ENCODE measurements at places on chromosomes 13 and 19. TPM values are rescaled to one million over a fixed set of nuclear protein-coding genes. Genes with fewer than 3 reads are reported as not detected.
A peak's percentile ranks its signal among the peaks of the same experiment; 100 is the strongest.

DNA sequence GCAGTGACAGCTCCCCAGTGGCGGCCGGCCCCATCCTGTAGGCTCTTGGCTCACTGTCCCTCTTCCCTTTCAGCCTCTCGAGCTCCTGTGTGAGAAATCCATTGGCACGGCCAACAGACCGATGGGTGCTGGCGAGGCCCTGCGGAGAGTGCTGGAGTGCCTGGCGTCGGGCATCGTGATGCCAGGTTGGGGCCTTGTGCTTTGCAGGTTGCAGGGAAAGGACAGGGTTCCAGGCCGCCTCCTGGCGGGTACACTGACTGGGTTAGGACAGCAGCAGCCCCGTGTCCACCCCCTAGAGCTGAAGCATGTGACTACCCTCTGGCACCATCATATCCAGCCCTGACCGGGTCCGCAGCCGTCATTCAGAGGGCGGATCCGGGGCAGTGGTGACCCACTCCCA, 21.5 kb upstream of the QTRT1 start:
- no peak for DNase-seq
- no peak overlapping the region for H3K27ac ChIP-seq
- H3K36me3 ChIP-seq = peaks cover 89% of the 10 kb centered on the region
- H3K4me1 ChIP-seq = peaks cover 6% of the 10 kb centered on the region

The PLIN4 gene
- total RNA-seq = 12.4 TPM

- no peaks in the 10 kb centered on the region for H3K36me3 ChIP-seq
- H3K4me1 ChIP-seq = peaks cover 12% of the 10 kb centered on the region
- H3K27ac ChIP-seq = no peak overlapping the region
- DNase-seq = no peak
- H3K27me3 ChIP-seq = no peaks in the 10 kb centered on the region
Observed at GRCh38 chr13:25657157-25657556, 285.4 kb downstream of the ATP8A2 start.

The LAIR2 gene
- total RNA-seq = not detected

DNA sequence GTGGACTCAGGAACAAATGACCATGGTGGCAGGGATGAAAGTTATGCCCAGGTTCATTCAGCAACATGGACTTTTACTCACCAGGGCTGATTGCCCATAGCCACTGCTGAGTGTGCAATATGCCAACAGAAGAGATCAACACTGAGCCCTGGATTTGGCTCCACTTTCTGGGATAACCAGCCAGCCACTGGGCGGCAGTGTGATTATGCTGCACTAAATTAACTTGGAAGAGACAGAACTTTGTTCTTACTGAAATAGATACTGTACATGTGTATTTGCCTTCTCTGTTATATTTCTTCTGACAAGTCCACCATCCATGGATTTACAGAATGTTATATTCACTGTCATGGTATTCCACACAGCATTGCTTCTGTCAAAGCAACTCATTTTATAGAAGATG, 257.4 kb downstream of the TDRD3 start:
- H3K36me3 ChIP-seq = no peaks in the 10 kb centered on the region
- H3K4me3 ChIP-seq = no peak overlapping the region
- H3K27me3 ChIP-seq = no peaks in the 10 kb centered on the region
- no peak overlapping the region for H3K27ac ChIP-seq
- no peak for DNase-seq

GRCh38 chr19:47005873-47006272, 13.8 kb upstream of the NPAS1 start:
- H3K27me3 ChIP-seq = no peaks in the 10 kb centered on the region
- H3K27ac ChIP-seq = no peak overlapping the region
- DNase-seq = no peak
- no peak overlapping the region for H3K4me3 ChIP-seq
- H3K36me3 ChIP-seq = peaks cover 12% of the 10 kb centered on the region
- H3K4me1 ChIP-seq = peaks cover 12% of the 10 kb centered on the region

The ERICH6B gene
- total RNA-seq = not detected

GRCh38 chr13:54705738-54706137, 1677.1 kb downstream of the OLFM4 start:
- no peak overlapping the region for H3K27ac ChIP-seq
- no peaks in the 10 kb centered on the region for H3K4me1 ChIP-seq
- no peak for DNase-seq
- H3K4me3 ChIP-seq = no peak overlapping the region

The THOP1 gene
- total RNA-seq = 55.0 TPM

GRCh38 chr13:65926750-65927171, 1303.4 kb downstream of the PCDH9 start:
- no peaks in the 10 kb centered on the region for H3K4me1 ChIP-seq
- H3K27me3 ChIP-seq = no peaks in the 10 kb centered on the region
- H3K4me3 ChIP-seq = no peak overlapping the region
- DNase-seq = no peak
- no peak overlapping the region for H3K27ac ChIP-seq

GRCh38 chr13:30222254-30222653, 85.1 kb downstream of the KATNAL1 start:
- peaks cover 28% of the 10 kb centered on the region for H3K36me3 ChIP-seq
- no peak overlapping the region for H3K4me3 ChIP-seq
- H3K4me1 ChIP-seq = no peaks in the 10 kb centered on the region
- no peaks in the 10 kb centered on the region for H3K27me3 ChIP-seq
- DNase-seq = no peak

- H3K27me3 ChIP-seq = peaks cover 55% of the 10 kb centered on the region
- peaks cover 33% of the 10 kb centered on the region for H3K4me1 ChIP-seq
- no peak overlapping the region for H3K27ac ChIP-seq
- no peak overlapping the region for H3K4me3 ChIP-seq
Observed at GRCh38 chr13:71869274-71869673, 2.3 kb upstream of the DACH1 start.

The GPR4 gene
- 2.4 TPM for total RNA-seq

DNA sequence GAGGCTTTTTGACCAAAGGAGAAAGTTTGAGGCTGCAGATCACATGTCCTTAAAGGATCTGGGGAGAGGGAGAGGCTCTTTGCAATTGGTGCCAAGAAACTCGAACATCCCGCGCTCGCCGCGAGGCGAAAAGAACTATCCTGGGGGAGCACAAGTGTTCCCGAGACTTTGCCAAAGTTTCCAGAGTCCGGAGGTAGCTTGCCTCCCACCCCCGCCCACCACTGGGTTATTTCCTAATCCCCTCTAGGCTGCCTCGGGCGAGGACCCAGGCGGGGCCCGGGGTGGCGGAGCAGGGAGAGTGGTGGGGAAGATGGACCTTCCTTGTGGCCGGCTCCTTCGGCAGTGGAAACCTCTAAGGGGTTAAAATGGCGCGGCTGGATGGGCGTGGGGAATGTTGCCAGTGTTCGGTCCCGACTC, 114.5 kb downstream of the KCNRG start:
- peaks cover 53% of the 10 kb centered on the region for H3K4me1 ChIP-seq
- no peaks in the 10 kb centered on the region for H3K36me3 ChIP-seq
- H3K4me3 ChIP-seq = peak overlapping the region; percentile 59
- no peak for DNase-seq
- H3K27ac ChIP-seq = peak overlapping the region; percentile 64

DNA sequence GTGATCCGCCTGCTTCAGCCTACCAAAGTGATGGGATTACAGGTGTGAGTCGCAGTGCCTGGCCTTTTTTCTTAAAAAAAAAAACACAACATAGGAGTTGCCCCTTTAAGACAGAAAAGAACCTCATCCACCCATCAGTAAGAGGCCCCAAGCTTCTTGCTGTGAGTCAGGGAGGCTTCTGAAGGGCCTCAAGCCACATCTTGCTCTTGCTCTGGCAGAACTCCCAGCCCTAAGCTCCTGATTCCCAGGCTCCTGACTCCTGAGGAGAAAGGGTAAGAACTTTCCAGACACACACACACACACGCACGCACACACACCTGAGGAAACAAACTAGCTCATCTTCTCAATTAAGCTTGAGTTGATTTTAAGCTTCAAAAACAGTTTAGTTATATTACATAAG, 6.9 kb downstream of the ETFB start:
- H3K27ac ChIP-seq = no peak overlapping the region
- no peaks in the 10 kb centered on the region for H3K36me3 ChIP-seq
- H3K4me1 ChIP-seq = peaks cover 14% of the 10 kb centered on the region
- no peak for DNase-seq

GRCh38 chr13:59700281-59700680, 463.4 kb downstream of the DIAPH3 start:
- no peaks in the 10 kb centered on the region for H3K4me1 ChIP-seq
- no peak overlapping the region for H3K4me3 ChIP-seq
- DNase-seq = no peak
- H3K36me3 ChIP-seq = no peaks in the 10 kb centered on the region
- no peak overlapping the region for H3K27ac ChIP-seq

DNA sequence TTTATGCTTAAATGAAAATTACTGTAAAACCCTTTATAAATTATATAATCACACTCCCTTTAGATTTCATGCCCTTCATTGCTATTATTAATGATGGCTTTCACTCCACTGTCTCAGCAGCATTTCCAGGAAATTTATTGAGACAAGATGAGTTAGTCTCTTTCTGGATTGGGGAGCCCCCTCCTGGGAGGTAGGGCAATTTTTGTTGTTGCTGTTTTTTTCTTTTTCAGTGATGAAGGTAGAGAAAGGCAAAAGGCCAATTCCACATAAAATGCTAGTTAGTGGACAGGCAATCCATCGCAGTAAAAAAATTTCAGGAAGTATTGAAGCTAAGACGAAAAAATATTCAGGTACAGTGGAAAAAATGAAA, 80.2 kb downstream of the TEX26 start:
- H3K4me1 ChIP-seq = no peaks in the 10 kb centered on the region
- no peak overlapping the region for H3K4me3 ChIP-seq
- no peak overlapping the region for H3K27ac ChIP-seq
- DNase-seq = no peak
- no peaks in the 10 kb centered on the region for H3K27me3 ChIP-seq
- H3K36me3 ChIP-seq = no peaks in the 10 kb centered on the region

Data from suprapubic skin (tissue), 4 donors.